ENCODE measurements at places on chromosomes 13 and 19.

GRCh38 chr13:107034236-107034872, 466.4 kb upstream of the ARGLU1 start:
- DNase-seq: no peak

GRCh38 chr19:55116232-55116858, 1.1 kb downstream of the PPP1R12C start:
- peak; percentile 44 for DNase-seq

DNA sequence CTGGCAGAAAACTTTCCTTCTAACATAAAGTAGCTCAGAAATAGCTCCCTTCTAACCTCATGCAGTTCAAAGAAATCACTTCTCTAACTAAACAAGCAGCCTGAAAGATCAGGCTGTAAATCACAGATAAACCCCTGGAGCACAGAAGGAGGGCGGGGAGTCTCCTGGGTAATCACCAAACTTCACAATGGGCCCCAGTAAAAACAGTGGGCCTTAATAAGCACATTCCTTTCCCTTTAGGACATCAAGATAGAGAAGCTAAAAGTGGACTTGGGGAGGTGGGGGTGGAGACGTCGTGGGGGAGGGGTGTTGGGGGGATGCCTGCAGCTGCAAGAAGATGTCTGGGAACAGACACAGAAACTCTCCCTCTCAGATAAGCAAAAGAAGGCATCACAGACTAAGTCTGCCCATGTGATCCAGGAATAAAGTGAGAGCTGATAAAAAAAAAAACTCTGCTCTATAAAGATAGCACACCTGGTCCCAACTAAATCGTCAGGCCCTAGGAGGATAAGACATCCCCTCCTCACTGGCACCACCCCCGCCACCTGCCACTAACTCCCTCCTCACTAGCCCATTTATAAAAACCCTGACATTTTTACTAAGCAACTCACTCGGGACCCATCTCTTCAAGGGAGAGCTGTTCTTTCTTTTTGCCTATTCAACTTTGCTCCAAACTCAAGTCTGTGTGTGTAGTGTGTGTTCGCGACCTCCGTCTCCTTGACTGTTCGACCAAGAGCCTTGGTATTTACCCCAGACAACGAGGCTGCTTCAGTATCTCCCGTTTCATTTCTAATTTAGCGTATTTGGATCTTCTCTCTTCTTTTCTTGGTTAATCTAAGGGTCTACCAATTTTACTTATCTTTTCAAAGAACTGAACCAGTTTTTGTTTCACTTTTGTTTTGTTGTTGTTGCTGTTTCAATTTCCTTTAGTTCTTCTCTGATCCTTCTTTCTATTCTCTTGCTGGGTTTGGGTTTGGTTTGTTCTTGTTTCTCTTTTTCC, 31.7 kb downstream of the DNAJC15 start:
- DNase-seq: peak; percentile 8

GRCh38 chr19:42018503-42019193, 24.6 kb upstream of the ATP1A3 start:
- DNase-seq: no peak

- DNase-seq: no peak
Measured at GRCh38 chr19:10018786-10019185, 5.5 kb downstream of the RDH8 start.

- DNase-seq: peak; percentile 64
Measured at GRCh38 chr19:43901395-43902390, 33.4 kb downstream of the ZNF45 start.

- no peak for DNase-seq
Measured at GRCh38 chr19:54875506-54875905, 1.5 kb downstream of the FCAR start.

All from activated CD4-positive, alpha-beta T cell treated with anti-CD3 and anti-CD28 coated beads for 4 hours (primary cell).